CD14-positive monocyte (primary cell): ENCODE measurements at places on chromosomes 3 and 15. TPM values are rescaled to one million over a fixed set of nuclear protein-coding genes. Genes with fewer than 3 reads are reported as not detected.
A peak's percentile ranks its signal among the peaks of the same experiment; 100 is the strongest.

Gene GATM
- 1.0 and 1.5 TPM in 2 replicates for polyA plus RNA-seq

GRCh38 chr3:10012106-10012505 lies 14.1 kb upstream of the FANCD2 start:
- no peaks in the 10 kb centered on the region for H3K27me3 ChIP-seq
- no peak overlapping the region for H3K4me3 ChIP-seq
- H3K27ac ChIP-seq, result no peak overlapping the region
- H3K36me3 ChIP-seq, result no peaks in the 10 kb centered on the region

Gene NAA50
- polyA plus RNA-seq, result 30.0 and 32.2 TPM in 2 replicates

DNA sequence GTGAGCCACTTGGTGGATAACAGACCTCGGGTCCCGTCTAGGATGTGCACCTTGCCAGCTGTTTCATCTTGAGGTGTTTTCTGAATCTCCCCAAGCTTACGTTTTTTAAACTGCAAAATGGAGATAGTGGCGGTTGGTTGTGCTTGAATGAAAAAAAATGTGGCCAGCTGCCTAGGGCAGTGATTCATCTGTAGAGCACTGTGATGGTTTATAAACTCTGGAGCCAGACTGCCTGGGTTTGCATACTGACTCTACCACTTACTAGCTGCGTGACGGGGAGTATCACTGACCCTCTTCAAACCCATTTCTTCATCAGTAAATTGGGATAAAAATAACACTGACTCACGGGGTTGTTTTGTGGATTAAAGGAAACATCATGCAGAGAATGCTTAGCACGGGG lies 159.1 kb downstream of the CHL1 start:
- no peaks in the 10 kb centered on the region for H3K4me1 ChIP-seq
- H3K27ac ChIP-seq, result no peak overlapping the region
- no peak overlapping the region for H3K4me3 ChIP-seq
- no peak for DNase-seq

Gene MANF
- 11.4 and 14.1 TPM in 2 replicates for polyA plus RNA-seq

DNA sequence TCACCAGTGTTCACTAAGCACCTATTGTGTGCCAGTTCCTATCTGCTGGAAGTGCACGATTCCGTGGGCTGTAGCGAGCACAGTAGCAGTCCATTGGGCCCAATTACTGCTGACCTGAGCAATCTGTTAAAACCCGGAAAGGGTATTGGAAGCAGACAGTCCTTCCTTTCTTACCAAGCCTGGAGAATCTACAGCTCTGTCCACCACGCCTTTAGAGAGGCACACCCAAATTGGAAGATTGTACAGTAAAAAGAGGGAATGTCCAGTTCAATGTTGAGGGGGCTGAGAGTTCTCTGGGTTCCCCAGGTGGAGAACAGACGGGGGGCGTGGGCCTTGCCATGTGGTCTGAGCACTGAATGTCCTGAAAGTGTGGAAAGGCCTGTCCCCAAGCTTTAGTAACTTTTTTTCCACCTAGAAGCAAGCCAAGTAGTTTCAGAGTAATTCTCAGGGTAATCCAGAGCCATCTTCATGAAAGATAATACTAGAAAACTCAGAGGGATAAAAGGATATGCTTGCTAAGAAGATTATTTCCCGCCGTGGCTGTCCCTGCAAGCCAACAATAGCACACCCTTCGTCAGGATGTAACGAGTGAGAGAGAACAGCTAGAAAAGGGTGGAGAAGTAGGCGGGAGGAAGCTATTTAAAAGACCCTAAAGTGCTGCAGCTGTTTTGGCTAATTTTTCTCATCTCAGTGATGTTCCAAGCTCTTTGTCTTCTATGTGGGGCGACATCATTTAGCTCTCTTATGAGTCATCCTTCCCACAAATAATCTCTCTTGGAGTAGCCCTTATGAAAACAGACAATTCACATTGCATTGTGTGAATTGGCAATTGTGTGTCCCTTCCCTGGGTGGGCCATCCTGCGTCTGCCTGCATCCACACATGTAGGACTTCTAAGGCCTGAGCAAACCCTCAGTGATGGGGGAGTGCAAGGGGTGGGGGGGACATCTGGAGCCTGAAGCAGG lies 181.0 kb downstream of the ATG7 start:
- H3K4me3 ChIP-seq, result no peak overlapping the region
- no peaks in the 10 kb centered on the region for H3K36me3 ChIP-seq
- no peaks in the 10 kb centered on the region for H3K27me3 ChIP-seq
- H3K27ac ChIP-seq, result no peak overlapping the region

- H3K27me3 ChIP-seq, result no peaks in the 10 kb centered on the region
- DNase-seq, result no peak
- no peaks in the 10 kb centered on the region for H3K36me3 ChIP-seq
- no peak overlapping the region for H3K27ac ChIP-seq
- no peak overlapping the region for H3K4me3 ChIP-seq
These were observed 464.9 kb downstream of the TAFA4 start for GRCh38 chr3:68467465-68467864.

DNA sequence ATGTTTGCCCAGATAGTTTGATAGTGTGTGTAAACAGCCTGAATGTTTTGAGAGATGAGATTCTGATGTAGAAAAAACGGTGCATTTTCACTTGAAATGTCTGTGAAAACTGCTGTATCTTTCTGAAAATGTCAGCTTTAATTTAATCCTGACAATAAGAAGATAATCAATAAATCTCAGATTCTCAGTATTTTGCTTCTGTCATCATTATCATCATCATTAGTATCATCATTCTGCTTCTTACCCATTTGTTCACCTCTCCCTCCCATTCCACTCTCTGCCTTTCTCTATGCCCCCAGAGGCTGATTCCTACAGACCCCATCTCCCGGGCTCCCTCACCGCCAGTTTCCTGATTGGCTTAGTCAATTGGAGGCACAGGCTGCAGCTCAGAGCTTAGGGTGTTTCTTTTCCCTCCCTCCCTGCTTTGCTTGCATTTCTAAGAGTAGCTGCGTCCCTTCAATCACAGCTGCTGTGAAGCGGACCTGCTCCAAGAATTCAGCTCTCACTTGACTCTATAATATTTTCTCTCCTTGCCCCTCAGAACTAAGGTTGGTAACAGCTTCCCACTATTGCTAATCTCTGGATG lies 8.2 kb upstream of the SNTN start:
- no peak overlapping the region for H3K27ac ChIP-seq
- no peaks in the 10 kb centered on the region for H3K27me3 ChIP-seq
- H3K4me3 ChIP-seq, result no peak overlapping the region
- H3K36me3 ChIP-seq, result no peaks in the 10 kb centered on the region
- DNase-seq, result no peak

DNA sequence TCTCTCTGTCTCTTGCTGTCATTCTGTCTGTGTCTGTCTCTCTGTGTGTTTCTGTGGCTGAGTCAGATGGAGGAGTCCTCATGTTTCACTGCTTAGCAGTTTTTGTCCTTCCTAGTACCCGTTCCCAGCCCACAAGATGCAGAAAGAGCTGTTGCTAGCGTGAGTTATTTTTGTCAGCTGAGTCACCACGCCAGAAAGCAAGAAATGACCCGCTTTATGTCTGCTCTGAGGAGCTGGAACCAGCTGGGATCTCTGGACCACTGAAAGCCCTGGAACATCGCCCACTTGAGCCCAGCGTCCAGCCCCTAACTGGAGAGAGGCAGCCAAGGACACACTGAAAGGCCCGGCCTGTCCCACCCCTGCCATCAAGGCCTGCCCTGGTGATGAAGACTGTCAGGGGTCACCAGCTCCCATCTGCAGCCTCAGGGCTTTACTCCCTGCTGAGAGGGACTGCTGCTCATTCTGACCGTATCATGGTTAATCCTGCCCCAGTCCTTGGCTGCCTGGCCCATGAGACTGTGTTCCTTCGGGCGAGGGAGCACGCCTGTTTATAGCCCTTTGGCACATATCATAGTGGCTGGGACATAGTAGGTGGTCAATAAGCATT lies 101.7 kb upstream of the TPM1 start:
- no peaks in the 10 kb centered on the region for H3K36me3 ChIP-seq
- peak overlapping the region; percentile 4 for H3K4me3 ChIP-seq
- no peaks in the 10 kb centered on the region for H3K27me3 ChIP-seq
- H3K27ac ChIP-seq, result peak overlapping the region; percentile 50
- DNase-seq, result peak; percentile 66

DNA sequence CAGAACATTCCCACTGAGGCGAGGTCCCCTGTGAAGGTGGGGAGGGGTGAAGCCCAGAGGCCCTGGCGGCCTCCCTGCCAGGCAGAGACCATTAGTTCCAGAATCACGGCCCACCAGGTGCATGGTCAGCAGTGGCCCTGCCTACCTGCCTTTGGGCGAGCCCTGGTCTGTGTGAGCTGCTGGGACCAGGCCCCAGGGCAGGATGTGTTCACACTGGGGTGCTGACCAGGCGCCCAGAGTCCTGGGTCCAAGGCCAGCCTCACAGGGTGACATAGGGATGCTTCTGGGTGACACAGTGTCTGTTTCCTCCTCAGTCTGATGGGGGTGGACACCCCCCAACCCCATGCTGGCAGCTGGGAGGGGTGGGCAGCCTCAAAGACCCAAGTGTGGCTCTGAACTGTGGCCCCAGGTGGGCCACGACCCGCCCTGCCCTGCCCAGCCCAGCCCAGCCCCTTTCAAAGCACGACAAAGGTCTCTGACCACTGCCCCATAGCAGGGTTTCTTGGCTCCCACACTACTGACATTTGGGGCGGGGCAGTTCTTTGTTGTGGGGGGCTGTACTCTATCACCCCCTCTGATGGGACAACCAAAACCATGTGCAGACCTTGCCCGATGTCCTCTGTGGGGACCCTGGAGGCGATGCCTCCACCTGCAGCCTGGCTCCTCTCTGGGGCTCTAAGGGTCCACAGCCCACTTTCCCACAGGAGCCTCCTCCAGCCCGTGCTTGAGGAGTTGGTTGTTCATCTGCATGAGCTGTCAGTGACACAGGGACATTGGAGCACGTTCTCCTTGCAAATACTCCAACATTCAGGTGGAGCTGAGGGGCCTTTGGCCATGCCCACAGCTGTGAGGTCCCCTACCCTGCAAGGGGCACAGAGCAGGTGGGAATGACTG lies 44.8 kb upstream of the SLC41A3 start:
- no peaks in the 10 kb centered on the region for H3K27me3 ChIP-seq
- H3K27ac ChIP-seq, result no peak overlapping the region
- H3K4me1 ChIP-seq, result peaks cover 5% of the 10 kb centered on the region
- no peak overlapping the region for H3K4me3 ChIP-seq
- DNase-seq, result no peak
- H3K36me3 ChIP-seq, result no peaks in the 10 kb centered on the region

GRCh38 chr15:83396101-83396500 lies 51.0 kb upstream of the SH3GL3 start:
- no peak for DNase-seq
- no peaks in the 10 kb centered on the region for H3K4me1 ChIP-seq
- H3K27me3 ChIP-seq, result no peaks in the 10 kb centered on the region
- no peak overlapping the region for H3K4me3 ChIP-seq

GRCh38 chr3:181555681-181556080 lies 156.0 kb upstream of the SOX2 start:
- DNase-seq, result no peak
- no peaks in the 10 kb centered on the region for H3K27me3 ChIP-seq
- H3K27ac ChIP-seq, result no peak overlapping the region
- no peak overlapping the region for H3K4me3 ChIP-seq
- no peaks in the 10 kb centered on the region for H3K4me1 ChIP-seq
- H3K36me3 ChIP-seq, result no peaks in the 10 kb centered on the region

DNA sequence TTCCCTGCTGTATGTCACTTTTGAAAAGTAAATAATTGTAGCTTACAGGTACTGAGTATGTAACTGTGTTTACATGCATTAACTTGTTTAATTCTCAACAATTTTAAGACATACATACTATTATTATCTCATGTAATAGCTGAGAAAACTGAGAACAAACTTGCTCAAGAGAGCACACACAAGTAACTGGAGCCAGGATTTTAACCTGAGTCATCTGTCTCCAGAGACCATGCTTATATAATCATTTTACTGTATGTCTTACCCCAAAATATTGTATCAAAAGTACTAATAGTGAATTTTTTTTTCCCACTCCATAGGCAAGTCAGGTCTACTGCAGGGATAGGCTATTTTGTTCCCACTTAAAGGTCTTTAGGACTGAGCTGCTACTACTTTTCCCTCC lies 95.4 kb downstream of the FEZF2 start:
- H3K27ac ChIP-seq, result no peak overlapping the region
- no peak overlapping the region for H3K4me3 ChIP-seq
- DNase-seq, result no peak

- no peaks in the 10 kb centered on the region for H3K36me3 ChIP-seq
- DNase-seq, result no peak
- H3K4me3 ChIP-seq, result no peak overlapping the region
- no peaks in the 10 kb centered on the region for H3K27me3 ChIP-seq
These were observed 299.2 kb downstream of the FHIT start for GRCh38 chr3:60952055-60952454.

- H3K4me1 ChIP-seq, result peaks cover 6% of the 10 kb centered on the region
- peaks cover 24% of the 10 kb centered on the region for H3K36me3 ChIP-seq
- no peak for DNase-seq
- H3K27ac ChIP-seq, result no peak overlapping the region
- no peak overlapping the region for H3K4me3 ChIP-seq
These were observed 31.3 kb upstream of the FAH start for GRCh38 chr15:80121546-80121945.

Gene CRYBG3
- 5.3 TPM for polyA plus RNA-seq

Gene AMOTL2
- 0.01 and 0.28 TPM in 2 replicates for polyA plus RNA-seq

DNA sequence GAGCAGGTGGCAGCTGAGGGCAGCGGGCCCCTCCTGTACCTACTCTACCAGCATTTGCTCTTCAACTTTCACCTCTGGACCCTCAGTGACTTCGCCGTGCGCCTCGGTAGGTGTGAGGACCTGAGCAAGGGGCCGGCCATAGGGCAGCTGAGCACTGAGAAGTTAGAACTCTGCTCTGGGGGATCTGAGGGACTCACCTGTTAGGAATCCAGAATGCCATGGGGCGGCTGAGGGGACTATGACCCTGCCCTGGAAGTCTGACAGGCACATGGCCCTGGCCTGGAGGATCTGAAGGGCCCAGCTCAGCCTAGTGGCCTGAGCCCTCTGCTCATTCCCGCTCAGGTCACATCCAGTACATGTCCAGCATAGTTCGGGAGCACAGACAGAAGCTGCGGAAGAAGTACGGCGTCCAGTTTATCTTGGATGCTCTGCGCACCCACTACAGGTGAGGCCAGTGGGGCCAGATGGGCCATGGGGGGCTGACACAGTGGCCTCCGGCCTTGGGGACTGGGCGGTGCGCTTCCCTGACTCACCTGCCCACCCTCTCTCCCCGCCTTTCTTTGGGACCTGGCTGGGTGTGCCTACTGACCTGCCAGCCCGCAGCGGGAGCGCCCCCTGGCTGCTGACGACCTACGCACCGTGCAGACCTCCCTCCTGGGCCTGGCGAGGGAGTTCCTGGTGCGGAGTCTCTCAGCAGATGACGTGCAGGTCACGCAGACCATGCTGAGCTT lies 18.8 kb downstream of the NBEAL2 start:
- no peaks in the 10 kb centered on the region for H3K27me3 ChIP-seq
- DNase-seq, result peak; percentile 46
- H3K36me3 ChIP-seq, result peaks cover 100% of the 10 kb centered on the region

Gene WDR93
- polyA plus RNA-seq, result not detected

DNA sequence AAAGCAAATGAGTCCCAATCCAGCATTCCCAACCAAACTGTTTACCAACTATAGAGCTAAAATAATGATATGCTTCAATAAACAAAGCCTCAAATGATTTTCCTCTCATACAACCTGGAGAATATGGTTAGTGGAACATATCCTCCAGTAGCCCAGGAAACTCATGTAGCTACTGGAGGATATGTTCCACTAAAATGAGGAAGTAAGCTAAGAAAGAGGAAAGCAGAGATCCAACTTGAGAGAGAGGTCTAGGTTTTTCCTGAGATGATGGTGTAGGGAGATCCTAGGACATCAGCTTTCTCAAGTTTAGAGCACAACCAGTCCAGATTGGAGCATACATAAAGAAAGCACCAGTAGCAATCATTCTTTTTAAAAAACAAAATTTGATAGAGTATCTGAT lies 44.6 kb upstream of the SLC4A7 start:
- H3K4me1 ChIP-seq, result peaks cover 18% of the 10 kb centered on the region
- no peaks in the 10 kb centered on the region for H3K27me3 ChIP-seq
- H3K27ac ChIP-seq, result no peak overlapping the region
- peak; percentile 45 for DNase-seq
- H3K4me3 ChIP-seq, result no peak overlapping the region

Gene PRTG
- polyA plus RNA-seq, result not detected in 2 replicates
